Activated T-cell treated with anti-CD3 and anti-CD28 coated beads for 24 hours (primary cell): ENCODE measurements at places on chromosomes 2 and 18.

DNA sequence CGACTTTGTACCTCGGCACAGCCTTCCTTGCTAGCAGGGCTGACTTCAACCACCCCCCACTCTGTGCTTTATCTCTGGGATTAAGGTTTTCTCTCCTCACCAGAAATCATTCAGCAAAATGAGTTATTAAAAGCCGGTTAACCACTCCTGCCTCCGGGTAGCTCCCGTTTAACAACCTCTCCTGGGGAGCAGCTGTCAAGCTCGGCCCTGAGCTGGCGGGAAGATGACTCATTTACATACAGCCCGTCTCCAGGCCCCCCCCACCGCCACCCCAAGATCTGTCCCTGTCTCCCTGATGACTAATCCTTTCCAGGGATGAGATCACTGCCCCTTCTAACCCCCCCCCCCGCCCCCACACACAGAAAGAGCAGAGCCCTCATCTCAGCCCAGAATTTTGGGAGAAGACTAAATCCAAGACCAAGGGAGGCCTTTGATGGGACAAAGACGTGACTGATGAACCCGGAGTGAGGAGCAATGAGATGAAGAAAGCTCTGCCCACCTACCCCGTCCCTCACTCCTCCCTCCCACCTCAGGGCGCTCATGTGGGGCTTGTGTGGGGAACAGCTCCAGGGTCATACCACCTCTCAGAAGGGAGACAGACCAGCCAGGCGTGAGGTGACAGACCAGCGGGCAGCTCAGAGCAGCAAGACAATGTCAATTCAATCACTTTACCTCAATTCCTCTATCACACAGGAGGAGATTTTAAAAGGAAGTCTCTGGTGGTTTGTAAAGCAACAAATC is 131.4 kb downstream of the MSH2 start:
- no peak for DNase-seq

GRCh38 chr2:233152541-233152940 is 92.4 kb downstream of the INPP5D start:
- DNase-seq = no peak

GRCh38 chr2:44549099-44549471 is 187.3 kb downstream of the CAMKMT start:
- DNase-seq = no peak

GRCh38 chr2:28334527-28334894 is 58.1 kb upstream of the FOSL2 start:
- no peak for DNase-seq

GRCh38 chr18:42339372-42339771 is 384.3 kb downstream of the PIK3C3 start:
- DNase-seq = no peak

DNA sequence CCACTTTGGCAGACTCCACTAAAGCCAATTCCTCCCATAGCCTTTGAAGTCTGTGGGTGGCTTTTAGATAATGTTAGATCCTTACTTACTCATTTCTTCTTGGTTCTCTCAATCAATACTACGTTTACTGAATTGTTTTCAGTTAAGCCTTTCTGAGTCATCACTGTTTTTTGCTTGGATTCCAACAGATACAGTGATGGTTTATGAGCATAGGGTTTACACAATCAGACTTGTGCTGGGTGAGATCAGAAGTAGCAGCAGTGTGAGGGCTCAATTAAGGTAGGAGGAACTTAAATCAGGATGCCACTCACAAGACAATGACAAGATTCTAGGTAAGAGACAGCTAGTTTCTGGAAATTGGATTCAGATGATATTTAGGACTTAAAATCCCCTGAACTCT is 297.7 kb upstream of the DOK6 start:
- no peak for DNase-seq

- no peak for DNase-seq
Measured at GRCh38 chr2:135255208-135255607, 203.1 kb downstream of the RAB3GAP1 start.

DNA sequence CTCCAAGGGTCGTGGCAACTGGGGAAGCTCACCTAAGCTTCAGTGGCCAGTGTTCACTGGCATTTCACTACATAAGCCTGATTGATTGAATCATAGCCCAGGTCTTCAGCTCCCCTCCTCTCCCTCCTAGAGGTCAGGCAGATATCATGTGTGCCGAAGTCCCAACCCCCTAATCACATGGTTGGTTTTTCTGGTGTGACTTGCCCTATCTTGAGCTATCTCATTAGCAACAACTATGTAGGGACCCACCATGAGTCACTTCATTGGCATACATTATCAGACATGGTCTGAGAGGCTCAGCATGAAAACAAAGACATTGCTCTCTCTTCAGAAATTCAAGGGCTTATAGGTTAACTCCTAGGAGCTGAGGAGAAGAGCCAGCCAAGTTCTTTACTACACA is 76.8 kb downstream of the LYPD1 start:
- DNase-seq = no peak

DNA sequence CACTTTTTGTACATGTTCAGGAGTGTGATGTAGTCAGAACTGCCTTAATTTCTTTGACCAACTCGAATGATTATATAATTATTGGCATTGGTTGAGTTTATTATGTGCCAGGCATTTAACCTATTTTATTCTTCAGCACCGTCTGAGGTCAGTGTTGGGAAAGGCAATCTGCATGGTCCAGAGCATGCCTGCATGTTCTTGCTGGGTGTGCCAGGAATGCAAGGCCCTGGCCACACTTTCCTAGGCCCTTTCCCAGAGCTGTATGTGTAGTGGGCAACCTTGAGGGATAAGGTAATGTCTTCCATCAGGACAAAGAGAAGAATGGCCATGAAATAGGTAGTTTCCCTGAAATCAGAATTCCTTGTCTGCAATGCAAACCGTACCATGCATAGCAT is 9.7 kb upstream of the SNRNP200 start:
- DNase-seq = no peak

GRCh38 chr2:214577769-214578168 is 166.9 kb downstream of the VWC2L start:
- DNase-seq = no peak

DNA sequence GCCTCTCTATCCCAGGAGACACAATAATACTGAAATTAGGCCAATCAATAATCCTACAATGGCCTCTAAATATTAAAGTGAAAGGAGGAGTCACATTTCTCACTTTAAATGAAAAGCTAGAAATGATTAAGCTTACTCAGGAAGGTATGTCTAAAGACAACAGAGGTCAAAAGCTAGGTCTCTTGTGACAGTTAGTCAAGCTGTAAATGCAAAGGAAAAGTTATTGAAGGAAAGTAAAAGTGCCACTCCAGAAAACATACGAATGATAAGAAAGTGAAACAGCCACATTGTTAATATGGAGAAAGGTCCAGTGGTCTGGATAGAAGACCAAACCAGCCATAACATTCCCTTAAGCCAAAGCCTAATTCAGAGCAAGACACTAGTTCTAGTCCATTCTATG is 9.5 kb downstream of the SESTD1 start:
- DNase-seq = no peak

- DNase-seq = no peak
Measured at GRCh38 chr2:178241844-178242551, 47.7 kb downstream of the OSBPL6 start.

DNA sequence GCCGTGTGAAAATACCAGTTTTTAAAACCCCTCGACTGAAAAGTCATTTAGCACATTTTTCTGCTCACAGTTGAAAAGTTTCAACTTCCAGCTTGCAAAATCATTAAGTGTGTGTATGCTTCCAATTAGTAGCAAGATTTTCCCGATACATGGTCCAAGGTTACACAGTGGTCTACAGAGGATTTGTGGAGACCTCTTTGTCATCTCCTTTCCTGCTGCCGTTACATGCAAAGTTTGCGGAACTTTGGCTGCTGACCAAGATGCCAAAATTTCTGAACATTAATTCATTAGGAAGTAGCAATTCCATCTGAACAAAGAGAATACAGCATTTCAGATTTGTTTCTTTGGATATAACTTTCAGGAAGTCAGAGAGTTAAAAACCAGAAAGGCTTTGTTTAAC is 474.6 kb downstream of the PLCL1 start:
- DNase-seq = no peak

DNA sequence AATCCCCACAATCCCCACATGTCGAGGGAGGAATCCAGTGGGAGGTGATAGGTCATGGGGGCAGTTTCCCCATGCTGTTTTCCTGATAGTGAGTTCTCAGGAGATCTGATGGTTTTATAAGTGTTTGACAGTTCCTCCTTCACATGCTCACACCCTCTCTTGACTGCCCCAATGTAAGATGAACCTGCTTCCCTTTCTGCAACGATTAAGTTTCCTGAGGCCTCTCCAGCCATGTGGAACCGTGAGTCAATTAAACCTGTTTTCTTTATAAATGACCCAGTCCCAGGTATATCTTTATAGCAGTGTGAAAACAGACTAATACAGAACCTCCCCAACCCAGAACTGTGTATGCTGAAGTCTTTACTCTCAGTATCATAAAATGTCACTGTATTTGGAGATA is 289.5 kb upstream of the MMADHC start:
- DNase-seq = no peak

- DNase-seq = no peak
Measured at GRCh38 chr2:134181219-134181618, 72.7 kb upstream of the MGAT5 start.

GRCh38 chr2:32478889-32479620 is 122.2 kb downstream of the BIRC6 start:
- DNase-seq = no peak

GRCh38 chr2:45237850-45238542 is 228.7 kb upstream of the SIX2 start:
- no peak for DNase-seq
